ENCODE measurements at places on chromosomes 7 and 10.

- DNase-seq, result no peak
Measured at GRCh38 chr10:34762603-34763299, 52.3 kb downstream of the PARD3 start.

DNA sequence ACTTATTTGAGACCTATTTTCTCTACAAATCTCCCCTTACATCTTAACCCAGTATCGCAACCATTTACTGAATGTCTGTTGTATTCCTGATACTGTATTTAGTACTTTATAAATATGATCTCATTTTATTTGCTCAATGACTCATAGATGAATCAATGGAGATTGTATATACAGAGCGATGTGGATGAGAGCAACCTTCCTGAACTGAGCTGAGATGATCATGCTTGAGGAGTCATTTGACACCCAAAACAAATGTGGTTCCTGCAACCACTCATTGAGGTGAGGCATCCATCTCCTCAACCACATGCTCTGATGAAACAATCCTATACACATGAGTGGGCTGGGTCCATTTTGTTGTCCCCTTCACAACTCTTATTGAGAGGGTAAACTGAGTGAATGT lies 250.0 kb downstream of the CDC14C start:
- no peak for DNase-seq

GRCh38 chr7:81482600-81483186 lies 287.2 kb downstream of the HGF start:
- peak; percentile 11 for DNase-seq

GRCh38 chr7:98230746-98231471 lies 19.7 kb downstream of the BHLHA15 start:
- DNase-seq, result no peak
